ENCODE measurements at places on chromosomes 13 and 19.

DNA sequence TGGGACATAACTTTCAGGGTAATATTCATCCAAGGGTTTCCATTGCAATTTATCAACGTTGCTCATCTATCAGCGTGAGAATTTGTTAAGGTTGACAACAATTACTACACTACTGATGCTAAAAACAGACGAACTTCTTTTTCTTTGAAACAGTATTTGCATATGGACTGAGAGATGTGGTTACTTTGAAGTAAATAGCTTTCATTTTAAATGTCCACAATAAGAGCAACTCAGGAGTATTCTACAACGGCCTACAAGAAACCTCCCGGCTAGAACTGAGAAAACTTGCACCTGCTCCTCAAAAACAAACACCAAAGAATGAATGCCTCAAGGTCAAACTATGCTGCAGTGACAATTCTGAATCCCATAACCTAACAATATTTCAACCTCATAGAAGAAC is 238.4 kb downstream of the IRS2 start:
- DNase-seq: no peak

GRCh38 chr13:41061914-41062837 is 867 bp downstream of the WBP4 start:
- peak; percentile 66 for DNase-seq

GRCh38 chr19:9342610-9343304 is 18.8 kb downstream of the ZNF559 start:
- no peak for DNase-seq

- DNase-seq: no peak
These were observed 161.6 kb downstream of the NDFIP2 start for GRCh38 chr13:79642596-79642995.

- DNase-seq: peak; percentile 31
These were observed 1.8 kb downstream of the MAB21L1 start for GRCh38 chr13:35474496-35475211.

DNA sequence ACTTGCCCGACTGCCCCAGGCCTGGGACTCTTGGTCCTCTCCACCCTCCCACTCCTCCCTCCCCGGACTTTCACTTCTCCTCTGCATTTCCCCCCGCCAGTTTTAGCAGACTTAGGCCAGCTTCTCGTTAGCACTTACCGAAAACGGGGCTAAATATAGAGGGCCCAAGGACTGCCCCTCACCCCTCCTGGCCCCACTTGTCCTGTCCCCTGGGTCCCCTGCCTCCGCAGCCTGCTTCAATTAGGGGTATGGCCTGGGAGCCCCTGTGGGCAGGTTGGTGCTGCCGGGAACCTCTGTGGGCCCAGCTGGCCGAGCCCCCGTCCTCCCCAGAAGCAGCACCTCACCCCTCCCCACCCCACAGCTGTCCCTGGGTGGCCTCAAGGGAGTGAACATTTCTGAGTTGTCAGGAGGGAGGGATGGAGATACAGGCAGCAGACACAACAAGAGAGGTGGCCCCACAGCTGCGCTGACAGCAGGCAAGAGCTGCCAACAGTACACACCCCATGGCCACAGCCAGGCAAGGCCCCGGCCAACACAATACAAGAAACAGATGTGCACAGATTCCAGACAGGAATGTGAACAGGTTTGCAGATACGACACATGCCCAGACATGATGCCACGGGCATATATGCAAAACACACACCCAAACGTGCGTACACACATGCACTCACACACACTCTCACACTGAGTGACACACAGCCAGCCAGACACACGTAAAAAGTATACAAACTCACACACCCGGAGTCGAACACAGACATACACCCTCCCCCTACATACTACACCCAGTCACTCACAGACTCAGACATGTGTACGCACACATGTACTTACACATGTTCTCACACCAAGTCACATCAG is 2.6 kb downstream of the POU2F2 start:
- DNase-seq: peak; percentile 72

DNA sequence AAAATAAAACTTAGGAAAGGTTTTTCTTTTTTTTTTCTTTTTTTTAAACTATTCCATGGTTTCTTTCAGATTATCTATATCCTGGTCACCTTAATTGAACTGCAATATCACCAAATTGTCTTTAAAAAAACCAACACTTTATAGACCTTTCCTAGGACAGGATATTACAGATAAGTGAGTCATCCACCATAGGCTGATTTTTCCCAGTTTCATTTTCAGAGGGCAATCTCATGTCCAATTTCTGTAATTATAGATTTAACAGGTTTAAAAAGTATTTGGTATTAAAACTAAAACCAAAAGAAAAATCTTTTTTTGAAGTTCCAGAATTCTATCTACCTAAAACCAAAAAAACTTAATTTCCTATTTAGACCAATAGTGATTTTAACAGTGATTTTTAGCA is 13.2 kb downstream of the SPART start:
- DNase-seq: peak; percentile 45

DNA sequence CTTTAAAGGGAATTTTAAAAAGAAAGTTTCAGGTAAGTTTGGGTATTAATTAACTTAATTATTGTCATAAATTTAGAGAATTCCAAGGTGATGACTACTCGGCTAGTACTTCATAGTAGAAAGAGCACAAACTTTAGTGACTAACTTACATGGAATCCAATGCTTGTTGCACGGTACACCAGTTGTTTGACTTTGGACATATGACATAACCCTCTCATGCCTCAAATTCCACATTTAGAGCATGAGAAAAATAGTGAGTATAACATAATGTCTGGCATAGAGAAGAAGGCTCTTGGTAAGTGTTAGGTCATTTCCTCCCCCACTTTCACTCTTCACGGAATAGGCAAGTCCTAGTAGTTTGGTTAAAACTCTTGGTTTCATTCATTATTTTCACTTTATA is 1249.4 kb upstream of the SLC10A2 start:
- peak; percentile 94 for DNase-seq

GRCh38 chr13:82636119-82636518 is 1246.2 kb downstream of the SLITRK1 start:
- no peak for DNase-seq

DNA sequence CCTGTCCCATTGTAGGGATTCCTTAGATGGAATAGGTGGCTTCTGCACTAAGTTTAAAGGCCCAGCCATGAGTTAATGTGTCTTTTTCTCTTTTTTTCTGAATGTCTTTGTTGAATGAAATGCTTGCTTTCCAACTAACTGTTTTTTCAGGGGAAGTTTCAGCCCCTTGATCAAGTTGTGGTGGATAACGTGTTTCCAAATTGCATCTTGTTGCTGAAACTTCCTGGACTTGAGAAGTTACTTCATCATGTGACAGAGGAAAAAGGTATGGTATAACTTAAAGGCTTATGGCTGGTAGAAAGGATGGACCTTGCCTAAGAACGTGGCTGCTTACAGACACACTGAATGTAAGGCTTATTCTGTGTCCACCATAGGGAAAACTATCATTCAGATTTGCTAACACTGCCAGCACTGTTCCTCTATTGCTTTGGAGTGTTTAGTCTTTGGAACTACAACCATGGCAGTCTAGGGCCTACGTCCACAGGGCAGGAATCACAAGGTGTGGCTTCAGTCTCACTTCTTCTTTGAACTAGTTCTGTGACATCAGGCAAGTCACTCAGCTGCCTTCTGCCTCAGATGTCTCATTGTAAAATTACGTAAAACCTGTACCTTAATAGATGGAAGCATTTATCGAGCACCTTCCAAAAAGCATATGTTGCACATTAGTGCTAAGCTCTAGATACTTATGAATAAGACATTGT is 25.3 kb downstream of the RNASEH2B start:
- DNase-seq: no peak

DNA sequence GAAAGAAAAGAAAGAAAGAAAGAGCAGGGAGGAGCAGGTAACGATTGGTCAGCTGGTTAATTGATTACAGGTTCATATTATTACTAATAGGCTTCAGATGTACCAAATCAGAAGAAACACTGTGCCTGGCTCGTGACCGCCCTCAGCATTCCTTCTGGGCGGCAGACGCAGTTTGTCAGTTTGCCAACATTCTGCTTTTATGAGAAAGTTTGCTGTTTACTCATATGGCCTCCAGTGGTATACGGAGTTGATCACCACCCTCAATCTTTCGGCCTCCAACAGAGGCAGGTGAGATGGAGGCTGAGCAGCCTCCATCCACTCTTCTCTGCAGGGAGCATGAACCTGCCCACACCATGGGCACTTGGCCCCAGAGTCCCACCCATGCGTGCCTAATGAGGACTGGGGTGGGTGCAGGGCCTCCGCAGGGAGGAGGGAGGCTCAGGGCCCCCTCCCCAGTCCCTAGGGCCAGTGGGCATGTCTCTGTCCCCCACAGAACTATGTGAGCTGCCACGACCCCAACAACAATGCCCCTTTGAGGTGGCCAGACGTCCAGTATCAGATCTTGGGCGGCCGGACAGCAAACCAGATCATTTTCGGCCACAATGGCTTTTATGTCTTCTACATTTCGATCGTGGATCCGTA is 8.8 kb downstream of the PRR22 start:
- DNase-seq: peak; percentile 78

GRCh38 chr19:14102102-14102696 is 11.6 kb upstream of the SAMD1 start:
- no peak for DNase-seq

DNA sequence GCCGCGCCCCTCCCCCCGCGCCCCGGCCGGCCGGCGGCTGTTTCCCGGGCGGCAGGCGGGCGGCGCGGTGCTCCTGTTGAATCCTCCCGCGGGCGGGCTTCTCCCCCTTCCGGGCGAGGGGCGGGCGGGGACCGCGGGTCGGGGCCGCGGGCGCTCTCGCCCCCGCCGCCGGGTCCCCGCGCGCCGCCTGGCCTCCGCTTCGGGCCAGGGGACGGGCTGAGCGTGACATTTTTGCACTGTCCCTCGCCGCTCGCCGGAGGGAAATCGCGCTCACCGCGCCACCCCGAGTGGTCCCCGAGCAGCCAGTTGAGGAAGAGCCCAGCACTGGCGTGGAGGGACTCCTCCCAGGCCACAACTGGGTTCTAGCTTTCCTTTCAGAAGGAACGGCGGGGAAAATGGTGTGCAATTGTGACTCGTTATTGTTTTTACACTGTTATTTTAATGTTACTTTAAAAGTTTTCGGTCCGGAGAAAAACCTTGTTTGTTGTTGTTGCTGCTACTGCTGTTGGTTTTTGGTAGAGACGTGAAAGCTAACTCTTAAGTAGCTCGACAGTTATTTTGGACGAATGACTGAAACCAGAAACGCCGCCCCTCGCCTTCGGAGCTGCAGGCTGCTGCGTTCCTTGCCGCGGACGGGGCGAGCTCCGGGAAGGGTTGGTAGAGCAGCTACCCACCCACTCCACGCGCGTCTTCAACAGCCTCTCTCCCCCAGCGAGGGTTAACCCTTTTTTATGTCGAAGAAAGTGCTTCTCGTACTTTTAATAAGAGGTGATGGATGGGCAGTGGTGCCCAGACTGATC is 959 bp downstream of the PDS5B start:
- DNase-seq: peak; percentile 64

- DNase-seq: peak; percentile 36
These were observed 17.7 kb upstream of the UPF1 start for GRCh38 chr19:18814063-18814462.

GRCh38 chr19:18995804-18996241 is 37.5 kb downstream of the SUGP2 start:
- peak; percentile 72 for DNase-seq

DNA sequence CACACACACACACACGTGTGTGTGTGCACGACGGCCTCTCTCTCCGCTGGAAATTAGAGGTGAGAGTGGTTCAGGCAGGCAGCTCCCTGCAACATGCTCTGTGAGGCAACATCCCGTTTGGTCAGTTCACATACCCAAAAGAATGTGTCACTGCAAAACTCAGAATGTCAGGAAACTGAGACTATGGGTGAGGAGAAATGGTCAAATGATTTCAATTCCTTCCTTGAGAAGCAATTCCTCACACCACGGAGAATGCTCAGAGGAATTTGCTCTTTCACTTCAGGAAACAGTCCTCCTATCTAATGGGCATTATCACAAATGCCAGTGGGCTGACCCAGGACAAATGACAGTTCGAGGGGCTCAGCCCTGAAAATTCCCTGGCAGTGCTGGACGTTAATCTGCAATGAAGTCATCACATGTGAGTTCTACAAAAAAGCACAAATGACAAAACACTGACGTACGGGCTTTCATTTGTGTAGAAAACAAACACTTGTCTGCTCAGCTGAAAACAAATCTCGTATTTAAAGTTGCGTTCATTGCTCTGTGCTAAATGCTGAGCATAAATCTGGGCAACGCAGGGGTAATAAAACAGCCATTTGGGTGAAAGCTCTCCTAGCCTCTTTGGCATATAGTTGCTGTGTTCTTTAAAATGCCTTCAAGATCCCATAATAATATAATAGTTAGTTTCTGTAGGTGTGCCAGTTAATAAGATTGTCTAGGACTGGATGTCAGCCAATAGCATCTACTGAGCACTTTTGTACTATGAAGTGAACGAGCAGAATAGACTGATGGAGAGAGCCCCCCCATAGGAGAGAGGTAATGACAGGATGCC is 18.6 kb upstream of the LATS2 start:
- DNase-seq: peak; percentile 91

DNA sequence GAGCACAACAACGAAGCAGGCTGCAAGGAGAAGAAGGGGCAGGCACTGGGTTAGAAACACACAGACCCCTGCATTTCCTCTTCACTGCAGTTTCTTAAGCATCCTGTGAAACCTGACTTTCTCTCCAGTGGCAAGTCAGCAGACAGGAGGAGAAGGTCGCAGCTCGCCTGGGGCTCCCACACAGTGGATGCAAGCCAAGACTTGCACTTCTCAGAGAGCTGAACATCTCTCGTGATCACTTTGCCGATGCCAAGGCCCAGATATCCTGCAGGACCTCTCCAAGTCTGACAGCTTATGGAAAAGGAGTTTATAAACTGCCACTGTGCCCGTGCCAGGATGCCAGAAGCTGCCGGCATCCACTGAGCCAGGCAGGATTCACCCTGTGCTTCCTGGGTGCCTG is 18.4 kb downstream of the TMEM272 start:
- DNase-seq: no peak

DNA sequence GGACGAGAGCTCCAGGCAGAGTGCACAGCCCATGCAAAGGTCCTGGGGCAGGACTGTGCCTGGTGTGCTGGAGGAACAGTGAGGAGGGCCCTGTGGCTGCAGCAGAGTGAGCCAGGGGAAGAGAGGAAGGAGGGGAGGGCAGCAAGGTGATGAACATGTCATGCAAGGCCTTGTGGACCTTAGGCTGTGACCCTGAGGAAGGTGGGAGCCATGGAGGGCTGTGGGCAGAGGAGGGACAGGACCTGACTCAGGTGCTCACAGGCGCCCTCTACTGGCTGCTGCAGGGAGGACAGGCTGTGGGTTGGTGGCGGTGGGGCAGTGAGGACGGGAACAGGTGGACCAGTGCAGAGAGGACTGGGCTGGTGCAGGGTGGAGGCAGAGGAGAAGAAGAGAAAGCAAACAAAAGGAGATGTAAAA is 170.3 kb downstream of the PTPRS start:
- DNase-seq: no peak
